ENCODE measurements at places on chromosomes 1 and 21. TPM values are rescaled to one million over a fixed set of nuclear protein-coding genes. Genes with fewer than 3 reads are reported as not detected.

- DNase-seq: no peak
Observed at GRCh38 chr1:182662121-182662890, 22.1 kb downstream of the RGS8 start.

The TMEM82 gene
- total RNA-seq: not detected

The INAVA gene
- total RNA-seq: 10.3 TPM

DNA sequence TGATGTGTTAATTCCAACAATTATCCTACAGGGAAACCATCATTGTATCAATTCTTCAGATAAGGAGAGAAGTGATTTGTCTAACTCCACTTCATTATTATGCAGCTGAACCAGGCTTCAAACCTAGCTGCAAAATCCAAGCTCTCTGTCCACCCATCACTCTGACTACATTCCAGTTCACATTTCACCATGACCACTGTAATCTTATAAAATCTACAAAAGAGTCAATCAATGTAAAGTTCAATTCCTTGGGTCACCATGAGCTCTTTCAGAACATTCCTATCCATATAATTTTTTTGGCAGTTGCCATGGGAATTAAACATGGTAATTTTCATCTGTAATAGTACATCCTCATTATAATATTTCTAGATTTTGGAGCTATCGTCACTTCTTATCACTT, 100.9 kb downstream of the PLPPR5 start:
- peak; percentile 8 for DNase-seq

DNA sequence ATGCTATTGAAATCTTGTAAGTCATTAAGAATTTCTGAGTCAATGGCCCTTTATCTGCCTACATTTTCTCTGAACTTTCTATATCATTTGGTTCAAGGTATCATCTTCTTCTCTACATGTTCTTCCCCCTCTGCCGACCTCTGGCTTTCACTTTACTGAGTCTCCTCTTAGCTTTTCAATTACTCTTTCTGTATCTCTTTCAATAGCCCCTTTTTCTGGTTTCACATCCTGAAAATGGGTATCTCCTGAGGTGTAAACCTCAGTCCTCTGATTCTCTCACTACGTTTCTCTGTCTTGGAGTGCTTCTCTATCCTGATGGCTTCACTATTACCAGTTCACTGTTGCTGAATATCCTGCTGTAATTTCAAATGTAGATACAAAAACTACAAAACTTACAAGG, 98.9 kb downstream of the LYST start:
- DNase-seq: no peak

The CA14 gene
- total RNA-seq: 1.2 TPM

DNA sequence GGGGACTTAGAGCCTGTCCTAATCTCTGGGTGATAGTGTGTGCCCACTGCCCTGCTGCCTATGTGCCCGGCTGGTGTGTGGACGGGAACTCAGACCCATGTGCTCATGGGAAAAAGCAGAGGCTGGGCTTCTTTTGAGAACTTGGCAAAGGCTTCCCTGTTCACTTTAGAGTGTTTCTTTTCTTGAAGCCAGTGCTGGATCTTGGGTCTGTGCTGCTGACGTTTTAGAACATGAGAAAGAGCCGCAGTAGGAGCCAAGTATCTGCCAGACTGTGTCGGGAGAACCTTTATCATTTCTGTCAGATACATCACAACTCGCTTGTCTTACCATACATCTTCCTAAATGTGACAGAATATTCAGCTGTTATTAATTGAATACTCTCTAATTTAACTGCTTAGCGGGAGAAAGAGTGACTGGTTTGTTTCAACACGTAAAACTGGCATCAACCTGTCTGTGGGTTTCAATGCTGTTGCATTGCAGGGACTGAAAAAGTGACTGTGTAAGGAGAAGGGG, 195.2 kb downstream of the PBX1 start:
- peak; percentile 81 for DNase-seq

Measured in astrocyte (in vitro differentiated cells and primary cell).